ENCODE measurements at places on chromosomes 6 and 20.

DNA sequence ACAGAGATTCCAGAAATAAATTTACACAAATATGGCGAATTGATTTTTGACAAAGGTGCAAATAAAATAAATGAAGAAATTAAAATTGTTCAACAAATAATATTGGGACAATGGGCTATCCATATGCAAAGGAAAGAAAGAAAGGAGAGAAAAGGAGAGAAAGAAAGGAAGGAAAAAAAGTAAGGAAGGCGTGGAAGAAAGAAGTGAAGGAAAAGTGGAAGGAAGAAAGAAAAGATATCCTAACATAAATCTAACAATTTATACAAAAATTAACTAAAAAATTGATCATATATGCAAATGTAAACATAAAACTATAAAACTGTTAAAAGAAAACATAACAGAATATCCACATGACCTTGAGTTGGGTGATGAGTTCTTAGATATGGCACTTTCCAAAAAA is 78.7 kb upstream of the ZNF184 start:
- no peak for DNase-seq

DNA sequence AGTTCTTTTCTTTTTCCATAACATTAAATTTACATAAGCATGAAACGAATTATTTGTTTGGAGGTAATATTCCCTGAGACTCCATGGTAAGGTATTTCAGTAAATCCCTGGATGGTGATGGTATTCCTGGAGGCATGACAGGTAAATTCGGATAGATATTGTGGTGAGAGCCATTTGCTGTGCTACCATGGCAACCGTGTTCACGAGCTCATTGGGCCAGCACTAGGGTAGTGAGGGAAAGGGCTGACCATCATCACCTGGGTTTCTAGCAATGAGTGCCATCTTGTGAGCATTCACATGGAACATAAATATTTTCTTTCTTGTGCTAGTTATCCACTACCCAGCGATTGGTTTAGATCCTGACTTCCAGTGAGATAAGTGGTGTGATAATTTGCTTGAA is 51.9 kb upstream of the GNRH2 start:
- no peak for DNase-seq

DNA sequence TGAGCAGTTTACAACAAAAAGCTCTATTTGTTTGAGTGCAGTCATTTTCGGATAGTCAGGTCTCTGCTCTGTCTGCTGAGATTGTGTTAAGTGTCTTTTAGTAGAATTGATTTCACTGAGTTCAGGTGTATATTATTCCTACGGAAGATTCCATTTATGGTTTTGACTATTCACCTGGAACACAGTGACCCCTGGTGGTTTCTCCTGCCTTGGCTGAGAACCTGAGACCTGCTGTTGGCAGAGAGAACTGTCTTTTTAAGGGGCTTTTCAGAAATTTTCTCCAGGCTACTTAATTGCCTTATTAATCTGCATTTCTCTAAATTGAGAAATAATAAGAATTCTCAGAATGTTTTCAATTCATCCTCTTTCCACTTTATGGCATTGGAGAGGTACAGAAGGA is 508.0 kb downstream of the TBC1D32 start:
- DNase-seq, result peak; percentile 1

DNA sequence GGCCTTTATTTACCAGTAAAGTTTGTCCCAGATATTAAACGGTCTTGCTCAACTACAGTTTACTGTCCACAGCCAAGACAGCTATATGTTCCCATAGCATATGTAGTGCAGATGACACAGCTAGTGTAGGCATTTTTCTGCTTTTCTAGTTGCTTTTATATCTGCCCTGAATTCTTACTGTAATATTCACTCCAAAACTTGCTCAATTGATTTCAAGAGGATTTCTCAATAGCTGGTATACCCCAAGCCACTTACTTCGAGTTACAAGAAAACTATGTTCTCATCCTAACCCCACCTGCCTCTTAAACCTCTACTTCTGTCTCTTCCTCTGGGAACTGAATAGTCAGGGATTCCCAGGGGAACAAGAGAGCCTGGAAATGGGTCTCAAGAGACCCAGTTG is 18.9 kb upstream of the ROS1 start:
- peak; percentile 76 for DNase-seq

- DNase-seq, result peak; percentile 15
These were observed 74.1 kb downstream of the SULF2 start for GRCh38 chr20:47711046-47711752.

- peak; percentile 90 for DNase-seq
These were observed 86.2 kb upstream of the BEND6 start for GRCh38 chr6:56868687-56869086.

- no peak for DNase-seq
These were observed 53.0 kb downstream of the DEK start for GRCh38 chr6:18211338-18211737.

DNA sequence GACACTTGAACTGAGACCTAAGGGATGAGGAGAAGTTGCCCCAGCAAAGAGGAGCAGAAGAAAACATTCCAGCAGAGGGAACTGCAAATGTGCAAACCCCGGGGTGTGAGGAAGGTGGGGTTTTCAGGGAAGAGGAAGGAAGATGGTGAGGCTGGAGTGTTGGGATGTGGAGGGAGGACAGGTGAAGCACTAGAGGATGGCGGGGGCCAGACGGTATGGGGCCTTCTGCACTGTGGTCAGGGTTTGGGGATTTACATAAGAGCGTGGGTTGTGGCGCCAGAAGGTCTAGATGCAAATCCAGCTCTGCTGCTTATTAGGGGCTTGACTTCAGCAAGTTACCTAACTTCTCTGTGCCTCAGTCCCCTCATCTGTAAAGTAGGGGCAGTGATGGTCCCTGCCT is 16.0 kb downstream of the DLGAP4 start:
- DNase-seq, result no peak

GRCh38 chr20:53491462-53491861 is 102.2 kb downstream of the ZNF217 start:
- no peak for DNase-seq

DNA sequence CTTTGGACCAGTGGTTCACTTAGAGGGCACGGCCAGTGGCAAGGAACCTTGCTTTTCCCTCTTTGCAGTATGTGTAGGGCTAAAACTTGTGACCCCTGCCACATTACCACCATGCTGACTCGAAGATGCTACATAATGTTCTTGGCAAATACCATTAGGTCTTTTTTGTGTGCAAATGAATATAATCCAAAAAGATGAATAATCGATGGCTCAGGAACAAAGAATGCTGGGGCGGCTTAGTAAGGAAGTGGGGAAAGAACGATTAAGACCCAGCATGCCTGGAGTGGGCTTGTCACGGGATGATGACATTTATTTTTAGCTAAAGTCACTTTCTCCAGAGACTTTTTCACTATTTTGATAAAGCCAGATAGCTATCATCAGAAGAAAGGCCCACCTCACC is 23.1 kb downstream of the CMTR1 start:
- DNase-seq, result peak; percentile 59

- DNase-seq, result peak; percentile 78
These were observed 542.9 kb upstream of the JAG1 start for GRCh38 chr20:11216451-11217314.

GRCh38 chr20:48698507-48699267 is 129.1 kb downstream of the PREX1 start:
- DNase-seq, result no peak

DNA sequence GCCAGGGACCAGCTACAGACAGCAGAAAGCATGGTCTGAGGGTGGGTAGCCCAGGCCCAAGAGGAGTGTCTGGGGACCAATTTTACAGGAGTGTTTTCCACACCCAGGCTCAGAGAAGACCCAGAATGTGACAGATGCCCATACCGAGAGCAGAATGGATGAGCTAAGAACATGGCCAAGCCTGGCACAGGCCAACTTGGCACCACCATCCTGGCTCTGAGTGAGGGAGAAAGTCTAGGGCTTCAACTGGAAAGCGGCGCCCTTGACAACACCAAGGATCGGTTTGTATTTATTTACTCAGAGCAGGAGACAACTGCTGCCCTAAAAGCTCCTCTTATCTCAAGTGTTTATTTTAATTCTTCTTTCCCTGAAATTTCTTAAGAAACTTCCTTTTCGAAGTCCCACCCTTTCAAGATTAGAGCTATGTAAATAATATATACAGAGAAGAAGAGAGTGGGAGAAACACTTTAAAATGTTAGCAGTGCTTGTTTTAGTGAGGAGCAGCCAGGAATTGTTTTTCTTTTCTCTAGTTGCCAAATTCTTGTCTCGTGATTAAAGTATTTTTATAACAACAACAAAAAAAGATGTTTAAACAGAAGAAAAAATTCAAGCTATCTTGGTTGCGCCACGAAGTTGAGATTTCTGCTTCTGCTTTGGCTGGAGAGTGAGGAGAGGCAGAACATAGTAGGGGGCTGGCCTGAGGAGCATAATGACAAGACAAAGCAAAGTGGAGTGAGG is 16.2 kb downstream of the TNXB start:
- peak; percentile 20 for DNase-seq

GRCh38 chr20:30288346-30288745 is 969.1 kb upstream of the DEFB115 start:
- DNase-seq, result peak; percentile 36

- peak; percentile 18 for DNase-seq
These were observed 41.8 kb downstream of the DSTN start for GRCh38 chr20:17611540-17612286.

All from fibroblast of lung (primary cell).